Stimulated activated CD4-positive, alpha-beta T cell treated with anti-CD3 and anti-CD28 coated beads, Interleukin-2, amount 100 ng/mL, for 24 hours (primary cell): ENCODE measurements at places on chromosomes 4 and X.

DNA sequence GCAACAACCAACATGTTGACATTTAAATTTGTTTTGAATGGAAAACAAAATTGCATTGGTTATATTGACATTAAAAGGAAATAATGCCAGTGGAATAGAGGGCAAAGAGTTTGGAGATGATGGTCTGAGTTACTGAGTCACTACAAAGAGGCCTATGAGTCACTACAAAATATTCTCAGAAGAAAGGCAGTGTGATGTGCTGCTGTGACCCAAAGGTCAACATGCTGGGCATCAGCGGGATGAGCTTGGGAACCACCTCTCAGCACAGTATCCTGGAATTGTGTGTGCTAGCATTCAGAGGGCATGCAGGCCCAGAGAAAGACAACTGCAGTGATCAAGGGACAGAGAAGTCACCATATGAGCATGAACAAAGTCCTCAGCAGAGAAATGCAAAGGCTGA, 2.8 kb downstream of the CMC4 start:
- no peak for DNase-seq

DNA sequence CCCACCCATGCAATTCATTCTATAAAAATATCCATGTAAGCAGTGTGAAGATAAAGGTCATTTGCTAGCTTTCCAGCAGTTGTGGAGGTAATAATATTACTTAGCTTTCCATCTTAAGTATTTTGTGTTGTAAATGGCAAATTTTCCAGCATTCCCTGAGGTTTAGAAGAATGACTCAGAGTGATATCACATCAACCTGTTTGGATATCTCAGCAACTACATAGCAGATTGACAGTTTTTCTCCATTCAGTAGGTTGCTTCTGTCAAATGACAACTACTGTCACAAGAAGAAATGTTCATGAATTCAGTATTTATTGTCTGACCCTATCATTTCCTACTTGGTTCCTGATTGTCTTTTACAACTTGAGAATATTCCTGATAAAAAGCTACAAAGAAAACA, 434.9 kb upstream of the GALNTL6 start:
- no peak for DNase-seq

DNA sequence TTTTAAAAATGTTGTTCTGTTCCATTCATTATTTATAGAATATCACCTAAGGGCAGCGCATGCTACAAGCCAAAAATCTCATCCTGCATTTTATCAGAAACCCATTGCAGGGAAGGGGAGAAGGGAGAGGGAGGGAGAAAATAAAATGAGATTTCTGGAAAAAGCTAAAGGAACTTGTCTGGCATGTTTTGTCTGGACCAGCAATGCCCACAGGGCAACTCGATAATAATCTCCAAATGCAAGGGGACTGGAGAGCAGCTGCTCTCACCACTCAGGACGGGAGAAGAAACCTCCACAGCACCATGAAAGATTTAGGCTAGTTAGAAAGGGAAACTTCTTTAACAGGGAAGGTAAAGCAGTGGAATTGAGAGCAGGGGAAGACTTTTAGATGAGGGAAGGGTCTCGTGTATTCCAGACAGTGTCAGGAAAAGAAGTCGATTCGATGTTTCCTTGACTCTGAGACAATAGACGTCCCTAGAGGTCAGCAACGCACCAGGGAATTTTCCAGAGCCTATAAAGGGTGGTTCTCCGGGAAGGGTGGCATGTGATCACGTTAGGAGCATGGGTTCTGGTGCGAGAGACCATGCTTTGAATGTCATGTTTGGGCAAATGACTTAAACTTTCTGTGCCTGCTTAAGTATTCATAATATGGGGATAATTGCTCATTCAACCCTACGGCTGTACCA, 132.2 kb upstream of the NDP start:
- DNase-seq: no peak

DNA sequence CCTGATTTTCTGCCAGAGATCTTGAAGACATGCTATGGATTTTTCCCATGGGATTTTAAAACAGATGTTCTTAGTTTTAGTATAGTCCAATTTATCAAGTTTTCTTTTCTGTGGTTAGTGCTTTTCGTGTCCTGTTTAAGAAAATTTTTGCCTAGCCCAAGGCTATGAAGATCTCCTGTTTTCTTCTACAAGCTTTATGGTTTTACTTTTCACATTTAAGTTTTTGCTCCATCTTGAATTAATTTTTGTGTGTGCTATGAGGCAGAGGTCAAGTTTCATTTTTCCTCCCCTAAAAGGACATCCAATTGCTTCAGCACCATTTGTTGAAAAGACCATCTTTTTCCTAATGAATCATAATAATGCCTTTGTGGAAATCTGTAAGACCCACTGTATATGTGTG, 65.6 kb downstream of the POLR2B start:
- DNase-seq: no peak

DNA sequence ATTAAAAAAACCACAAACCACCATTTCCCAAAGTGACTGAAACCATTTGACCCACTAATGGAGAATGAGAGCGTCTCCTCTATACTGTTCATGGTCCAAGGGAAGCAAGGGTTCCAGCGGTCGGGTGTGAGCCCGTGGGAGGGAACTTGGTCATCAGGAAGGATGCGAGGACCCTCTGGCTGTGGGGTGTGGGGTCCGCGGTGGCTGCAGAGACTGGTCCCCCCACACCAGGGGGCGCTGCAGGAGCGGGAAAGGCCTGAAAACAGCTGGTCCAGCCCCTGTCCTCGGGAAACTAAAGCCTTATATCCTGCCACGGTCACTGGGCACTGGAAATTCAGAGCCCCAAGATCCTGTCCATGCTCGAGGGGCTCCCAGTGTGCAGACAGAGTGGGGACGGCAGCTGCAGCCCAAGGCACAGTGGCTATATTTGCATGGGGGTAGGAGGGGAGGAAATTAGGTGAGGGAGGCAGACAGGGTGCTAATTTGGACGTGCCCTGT, 4.3 kb downstream of the BLOC1S4 start:
- DNase-seq: peak; percentile 89

DNA sequence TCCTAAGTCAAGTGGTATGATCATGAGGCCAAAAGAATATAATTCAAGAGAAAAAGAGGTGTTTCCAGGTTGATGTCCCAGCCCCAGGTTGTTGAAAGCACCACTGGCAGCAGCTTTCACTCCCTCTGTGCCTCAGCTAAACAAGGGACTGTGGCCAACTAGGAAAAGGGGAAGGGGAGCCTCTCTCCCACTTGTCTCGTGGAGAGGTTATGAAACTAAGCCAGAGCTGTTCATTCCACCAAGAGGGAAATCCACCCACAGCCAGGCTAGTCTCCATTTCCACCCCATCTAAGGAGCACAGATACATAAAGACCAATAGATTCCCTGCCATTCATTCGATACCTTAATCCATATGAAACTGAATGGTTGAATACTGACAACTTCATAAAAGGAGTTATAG, 8.1 kb downstream of the ANXA5 start:
- DNase-seq: no peak

DNA sequence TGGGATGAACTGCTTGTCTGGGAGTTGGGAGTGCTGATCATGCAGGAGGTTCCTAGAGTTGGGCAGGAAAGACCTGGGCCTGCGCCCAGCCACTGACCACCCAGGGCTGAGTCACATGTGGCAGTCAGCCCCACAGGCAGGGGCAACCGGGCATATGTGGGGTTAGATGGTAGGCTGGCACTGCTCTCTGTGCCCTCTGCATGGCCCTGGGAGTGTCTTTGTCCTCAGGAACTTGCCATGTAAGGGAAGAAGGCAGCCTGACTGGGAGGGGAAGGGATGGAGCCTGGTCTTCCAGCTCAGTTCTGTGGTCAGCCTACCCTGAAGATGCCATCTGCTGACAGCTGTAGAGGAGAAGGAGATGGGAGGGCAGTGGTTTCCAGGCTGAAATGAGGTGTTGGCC, 70.2 kb upstream of the EFNB1 start:
- DNase-seq: no peak

GRCh38 chrX:41026702-41027078, 58.6 kb upstream of the USP9X start:
- no peak for DNase-seq

DNA sequence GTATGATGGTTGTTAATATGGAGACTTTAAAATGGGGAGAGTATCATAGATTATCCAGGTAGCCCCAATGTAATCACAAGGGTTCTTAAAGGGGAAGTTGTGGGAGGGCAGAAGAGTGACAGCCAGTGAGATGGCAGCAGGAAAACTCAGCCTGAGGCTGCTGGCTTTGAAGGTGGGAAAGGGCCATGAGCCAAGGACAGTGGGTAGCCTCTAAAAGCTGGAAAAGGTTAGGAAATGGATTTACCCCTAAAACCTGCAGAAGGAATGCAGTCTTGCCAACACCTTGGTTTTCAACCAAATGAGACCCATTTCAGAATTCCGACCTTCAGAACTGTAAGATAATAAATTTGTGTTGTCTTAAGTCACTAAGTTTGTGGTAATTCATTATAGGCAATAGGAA, 68.8 kb upstream of the BLTP1 start:
- DNase-seq: no peak

DNA sequence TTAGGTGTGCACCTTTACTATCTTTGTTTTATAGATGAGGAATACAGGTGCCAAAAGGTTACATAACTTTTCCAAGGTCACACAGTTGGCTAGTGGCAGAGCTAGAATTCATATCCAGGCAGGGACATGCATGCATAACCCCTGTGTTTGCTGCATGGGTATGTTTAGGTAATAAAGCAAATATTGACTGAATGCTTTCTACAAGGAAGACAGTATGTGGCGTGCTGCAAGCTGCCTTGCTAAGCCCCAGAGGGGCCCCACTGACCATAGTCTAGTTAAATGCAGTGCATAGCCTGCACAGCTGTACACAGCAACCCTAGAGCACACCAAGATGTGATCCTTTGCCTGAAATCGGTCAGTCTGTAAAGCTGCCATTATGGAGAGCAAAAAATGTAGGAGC, 320.5 kb upstream of the IGFBP7 start:
- no peak for DNase-seq

GRCh38 chr4:110106931-110107296, 91.5 kb downstream of the ELOVL6 start:
- DNase-seq: no peak

GRCh38 chr4:177308847-177309521, 690 bp upstream of the NEIL3 start:
- DNase-seq: no peak

DNA sequence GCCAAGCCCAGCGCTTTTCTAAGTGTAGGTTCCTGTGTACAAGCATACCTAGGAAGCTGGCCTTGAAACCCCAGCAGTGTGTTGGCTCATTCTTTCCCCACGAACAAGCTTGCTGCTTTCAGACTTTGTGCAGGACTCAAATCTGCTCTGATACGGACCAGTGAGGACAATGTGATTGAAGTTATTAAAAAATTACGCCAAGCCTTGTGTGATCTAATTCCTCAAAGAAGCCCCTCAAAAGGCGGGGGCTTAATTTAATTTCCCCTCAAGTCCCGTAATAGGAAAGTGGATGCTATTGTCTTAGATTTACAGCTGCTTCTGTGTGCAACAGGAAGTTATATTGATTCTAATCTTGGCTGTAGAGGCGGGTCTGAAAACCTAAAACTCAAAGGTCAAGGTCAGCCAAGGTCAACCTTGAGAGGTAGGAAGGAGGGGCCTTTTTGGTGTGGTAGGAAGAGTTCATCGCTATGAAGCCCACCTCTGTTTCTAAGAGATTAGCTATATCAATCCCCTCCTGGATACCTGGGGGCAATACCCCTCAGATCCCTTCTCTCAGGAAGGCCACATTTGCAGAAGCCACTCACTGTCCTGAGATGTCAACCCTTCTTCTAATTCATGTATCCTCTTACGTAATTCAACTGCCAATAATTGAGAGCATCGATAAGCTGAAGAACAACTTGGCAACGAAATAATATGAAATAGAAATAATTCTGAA, 45.1 kb downstream of the TBC1D9 start:
- DNase-seq: no peak

GRCh38 chrX:128805236-128805635, 718.1 kb downstream of the SMARCA1 start:
- no peak for DNase-seq

- DNase-seq: no peak
Observed at GRCh38 chrX:10095698-10096432, 60.9 kb upstream of the CLCN4 start.

DNA sequence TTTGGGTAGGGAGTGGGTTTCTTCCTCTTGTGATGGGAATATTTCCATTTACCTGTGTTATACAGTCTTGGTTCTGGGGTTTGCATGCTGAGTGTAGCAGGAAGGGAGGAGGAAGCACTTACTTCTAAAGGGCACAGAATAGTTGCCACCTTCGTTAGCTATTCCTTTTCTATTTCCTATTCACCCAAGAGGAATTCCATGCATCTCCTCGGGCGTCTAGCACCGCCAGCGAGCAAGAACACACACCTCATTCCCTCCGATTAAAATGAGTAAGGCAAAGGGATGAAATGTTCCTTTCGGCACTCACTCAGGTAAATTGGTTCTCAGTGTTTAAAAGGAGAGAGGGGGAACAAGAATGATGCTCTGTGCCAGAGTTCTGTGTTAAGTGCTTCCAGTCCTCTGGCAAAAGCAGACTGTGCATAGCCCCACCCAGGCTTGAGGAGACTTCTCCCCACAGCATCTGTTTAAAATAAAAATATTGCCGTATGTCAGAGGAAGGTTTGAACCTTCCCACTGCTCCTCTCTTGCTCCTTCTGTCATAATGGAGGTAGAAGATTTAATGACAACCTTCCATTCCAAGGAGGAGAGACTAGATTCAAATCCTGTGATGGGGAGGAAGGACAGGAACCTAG, 351.4 kb downstream of the PTTG2 start:
- no peak for DNase-seq
